ENCODE measurements at places on chromosomes 2 and 18.

GRCh38 chr2:39649511-39649910 is 16.2 kb upstream of the TMEM178A start:
- no peak for DNase-seq

DNA sequence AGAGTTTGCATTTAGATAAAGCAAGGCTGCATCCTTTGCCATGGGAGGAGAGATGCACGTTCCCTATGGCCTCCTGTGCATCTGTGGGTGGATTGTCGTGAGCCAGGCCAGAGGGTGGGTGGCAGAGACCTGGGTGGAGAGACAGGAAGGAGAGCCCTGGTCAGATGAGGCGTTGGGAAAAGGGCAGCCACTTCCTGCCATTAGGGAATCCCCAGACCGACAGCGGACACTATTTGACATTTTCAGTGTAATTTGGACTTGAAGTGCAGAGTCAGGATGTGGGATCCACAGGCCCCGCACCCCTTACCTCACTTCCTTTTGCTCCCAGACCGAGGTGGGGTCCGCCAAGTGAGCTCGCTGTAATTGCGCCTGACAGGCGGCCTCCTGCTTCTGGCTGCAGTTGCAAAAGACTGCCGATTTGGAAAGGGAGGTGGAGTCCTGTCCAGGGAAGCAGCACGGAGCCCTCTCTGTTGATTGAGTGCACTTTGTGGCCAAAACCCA is 150.0 kb downstream of the DYSF start:
- no peak for DNase-seq

DNA sequence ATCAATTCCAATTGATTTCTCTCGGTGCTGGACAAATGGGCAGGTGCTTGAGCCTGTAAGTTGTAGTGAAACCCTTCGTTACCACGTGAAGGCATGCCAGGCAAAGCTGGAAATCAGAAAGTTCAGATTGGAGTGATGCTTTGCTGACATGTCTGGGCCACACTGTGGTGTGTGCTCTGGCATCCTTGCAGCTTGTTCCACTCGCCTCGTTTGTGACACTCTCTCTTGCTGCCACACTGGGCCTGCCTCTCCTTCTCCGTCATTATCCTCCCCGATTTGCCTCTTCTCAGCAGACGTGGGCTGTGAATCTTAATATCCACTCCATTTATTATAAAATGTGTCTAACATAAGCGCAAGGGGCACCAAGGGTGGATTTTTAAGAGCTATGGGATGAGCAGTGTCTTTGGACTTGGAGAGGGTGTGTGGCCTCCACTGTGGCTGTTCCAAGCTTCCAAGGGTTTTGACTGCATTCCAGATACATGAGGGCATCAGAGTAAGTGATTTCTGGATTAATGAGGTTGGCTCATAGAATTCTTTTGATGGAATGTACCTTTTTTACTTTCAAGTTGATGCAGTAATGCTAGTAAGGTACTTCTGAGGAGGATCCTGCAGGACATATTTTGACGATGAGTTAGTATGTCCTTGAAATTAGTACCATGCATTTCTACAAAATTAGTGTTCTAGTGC is 238.8 kb downstream of the TPGS2 start:
- no peak for DNase-seq

GRCh38 chr2:59196491-59196890 is 955.4 kb upstream of the FANCL start:
- no peak for DNase-seq

DNA sequence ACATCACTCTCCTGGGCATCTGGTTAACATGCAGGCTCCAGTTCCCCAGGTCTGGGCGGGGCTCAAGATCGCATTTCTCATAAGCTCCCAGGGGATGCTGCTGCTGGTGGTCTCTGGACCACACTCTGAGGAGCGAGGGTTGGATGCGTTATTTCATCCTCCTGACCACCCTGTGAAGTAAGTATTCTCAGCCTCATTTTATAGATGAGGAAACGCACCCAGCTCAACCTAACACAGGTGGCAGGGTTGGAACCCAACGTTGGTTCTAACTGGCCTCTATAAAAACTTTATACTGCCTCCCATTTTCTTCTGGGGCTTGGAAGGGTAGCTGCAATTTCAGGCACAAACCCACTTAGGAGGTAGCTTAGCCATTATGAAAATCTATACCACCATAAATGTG is 120.5 kb downstream of the FAM210A start:
- no peak for DNase-seq

DNA sequence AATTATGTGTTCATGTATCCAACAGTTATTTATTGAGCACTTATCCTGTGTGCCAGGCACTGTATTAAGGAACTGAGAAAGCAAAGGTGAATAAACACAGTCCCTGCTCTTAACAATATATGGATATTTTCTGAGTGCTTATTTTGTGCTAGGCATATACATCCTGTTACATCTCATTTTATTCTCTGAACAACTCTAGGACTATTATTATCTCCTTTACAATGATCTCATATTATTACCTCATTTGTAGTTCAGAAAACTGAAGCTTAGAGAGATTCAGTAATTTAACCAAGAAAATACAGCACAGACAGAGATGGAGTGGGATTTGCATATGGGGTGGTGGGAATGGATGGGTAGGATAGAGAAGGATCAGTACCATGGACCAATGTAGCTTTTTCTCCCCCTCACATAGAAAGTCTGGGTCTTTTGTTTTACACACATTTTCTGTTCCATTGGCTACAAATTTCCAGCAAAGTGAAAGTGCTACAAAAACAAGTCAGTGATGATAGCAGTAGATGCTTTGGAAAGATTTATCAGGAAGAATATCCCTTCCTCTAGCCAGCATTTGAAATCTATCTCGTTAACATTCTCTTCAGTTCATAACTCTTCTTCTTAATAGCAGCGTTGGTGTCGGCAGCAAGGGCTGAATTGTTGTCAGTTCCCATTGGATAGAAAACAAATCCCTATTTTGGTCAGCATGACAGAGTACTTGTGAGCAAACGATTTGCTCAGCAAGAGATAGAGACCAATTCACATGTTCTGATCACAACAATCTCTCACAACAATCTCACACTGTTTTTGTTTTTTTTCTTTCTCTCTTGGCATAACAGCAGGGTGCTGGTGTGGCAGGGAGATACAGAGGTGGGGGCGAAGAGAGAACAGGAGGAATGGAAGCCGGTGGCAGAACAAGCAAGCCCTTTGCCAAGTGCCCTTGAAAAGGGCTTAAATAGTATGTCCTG is 102.2 kb upstream of the KCTD1 start:
- DNase-seq = no peak

- no peak for DNase-seq
Observed at GRCh38 chr2:28108143-28108542, 217.6 kb downstream of the BABAM2 start.

GRCh38 chr2:183967756-183968155 is 630.6 kb upstream of the ZNF804A start:
- DNase-seq = no peak

GRCh38 chr2:37585982-37586621 is 85.3 kb downstream of the CDC42EP3 start:
- peak; percentile 69 for DNase-seq

DNA sequence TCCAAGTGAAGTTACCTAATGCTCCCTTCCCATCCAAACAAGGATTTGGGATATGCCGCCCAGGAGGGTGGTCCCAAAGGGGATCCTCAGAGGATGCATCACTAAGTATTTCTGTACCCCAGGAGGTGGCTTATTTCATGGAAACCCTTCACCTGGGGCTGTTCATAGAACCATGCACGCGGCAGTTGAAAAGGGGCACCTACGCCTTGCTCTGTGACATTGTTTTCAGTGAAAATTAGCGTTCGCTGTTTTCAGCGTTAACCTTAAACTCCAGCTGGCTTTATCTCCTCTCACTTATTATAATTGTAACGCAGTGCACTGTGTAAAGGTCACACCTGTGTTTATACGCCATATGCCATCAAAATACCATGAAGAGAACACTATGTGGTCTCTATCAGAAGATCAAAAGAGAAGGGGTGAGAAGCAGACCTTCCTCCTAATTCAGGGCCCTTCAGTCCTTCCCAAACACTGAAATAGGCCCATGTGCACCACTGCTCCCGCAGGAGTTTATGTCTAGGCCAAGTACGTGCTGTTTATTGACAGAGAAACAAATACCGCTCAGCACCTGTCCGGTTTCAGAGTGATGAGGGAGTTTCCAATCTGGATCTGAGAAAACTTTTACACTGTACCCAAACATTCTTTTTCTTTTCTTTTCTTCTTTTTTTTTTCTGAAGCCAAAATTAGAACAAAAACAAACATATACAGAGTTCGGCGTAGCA is 162.1 kb downstream of the BCL2 start:
- no peak for DNase-seq

GRCh38 chr2:97663962-97664635 is at the start of gene ACTR1B:
TSS of gene ACTR1B (minus strand) at chr2:97664044. CDS start at chr2:97663890, 154 bp downstream.
- DNase-seq = peak; percentile 96

DNA sequence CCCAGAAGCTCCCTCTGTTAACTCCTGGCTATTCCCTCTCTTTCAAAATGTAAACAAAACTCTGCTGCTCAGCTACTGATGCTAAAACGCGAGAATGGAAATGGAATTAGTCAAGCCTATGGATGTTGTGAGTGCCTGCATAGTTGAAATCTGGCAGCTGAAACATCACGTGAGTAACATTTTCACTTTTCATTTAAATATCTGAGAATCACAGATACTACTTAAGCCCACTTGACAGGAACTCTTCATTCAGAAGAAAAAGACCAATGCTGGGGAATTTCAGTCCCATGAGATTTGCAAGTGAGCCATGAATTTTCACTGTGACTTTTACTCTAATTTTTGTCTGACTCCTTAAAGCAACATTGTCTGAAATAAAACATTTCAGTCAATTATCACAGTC is 215.3 kb upstream of the SESTD1 start:
- DNase-seq = no peak

DNA sequence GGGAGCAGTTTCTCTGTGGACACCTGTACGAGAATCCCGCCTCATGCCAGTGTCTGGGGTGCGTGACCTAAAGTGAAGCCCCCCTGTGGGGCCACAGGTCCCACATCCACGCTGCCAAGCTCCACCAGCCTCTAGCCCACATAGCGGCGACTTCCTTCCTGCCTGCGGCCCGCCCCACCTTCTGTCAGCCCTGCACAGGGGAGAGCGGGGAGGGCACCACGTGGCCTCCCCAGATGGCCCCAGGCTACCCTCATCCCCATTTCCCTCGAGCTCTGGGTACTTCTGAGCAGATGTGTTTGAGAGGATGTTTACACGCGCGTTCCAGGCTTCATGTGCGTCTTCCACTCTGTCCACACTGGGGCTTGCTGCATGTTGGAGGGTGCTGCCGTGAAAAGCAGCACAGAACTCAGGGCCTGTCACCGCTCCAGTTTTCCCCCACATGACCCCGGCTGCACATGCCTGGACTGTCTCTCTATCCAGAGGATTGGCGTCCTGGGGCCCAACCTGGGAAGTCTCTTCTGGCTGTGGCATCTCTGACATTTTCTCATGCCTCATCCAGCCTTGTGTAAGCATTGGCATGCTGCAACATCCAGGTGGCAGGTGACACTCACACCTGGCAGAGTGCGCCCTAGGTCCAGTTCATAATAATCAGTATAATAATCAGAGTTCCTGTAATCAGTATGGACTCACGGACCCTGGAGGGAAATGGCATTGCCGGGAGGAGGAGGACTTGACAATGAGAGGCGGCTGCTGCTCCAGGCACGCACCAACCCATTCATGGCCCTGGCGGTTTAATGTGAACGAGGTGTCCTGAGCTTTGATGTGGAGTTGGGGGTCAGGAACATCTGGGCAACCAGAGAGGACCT is 146.3 kb upstream of the TWIST2 start:
- DNase-seq = no peak

GRCh38 chr2:38505779-38506178 is 96.9 kb downstream of the HNRNPLL start:
- no peak for DNase-seq

DNA sequence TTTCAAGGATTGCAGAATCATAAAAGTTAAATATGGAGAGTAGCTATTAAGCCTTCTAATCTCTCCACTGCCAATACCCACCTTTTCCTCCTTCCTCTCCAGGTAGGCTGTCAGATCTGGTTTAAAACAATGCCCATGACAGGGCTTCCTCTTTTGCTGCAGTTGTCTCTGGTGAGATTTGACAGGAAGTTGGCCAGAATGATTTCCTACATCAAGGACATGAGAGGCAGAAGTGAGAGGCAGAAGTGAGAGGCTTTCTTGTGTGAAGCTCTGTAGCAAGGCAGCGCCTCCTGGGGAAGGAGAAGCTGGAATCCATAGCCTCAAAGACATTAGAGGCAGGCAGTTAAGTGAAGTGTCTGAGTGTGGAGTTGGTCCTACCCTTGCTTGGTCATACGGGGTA is 385.7 kb downstream of the HRH4 start:
- DNase-seq = no peak

- no peak for DNase-seq
Observed at GRCh38 chr2:150036622-150037021, 449.0 kb upstream of the MMADHC start.

- no peak for DNase-seq
Observed at GRCh38 chr2:1976728-1977416, 232.6 kb upstream of the PXDN start.

DNA sequence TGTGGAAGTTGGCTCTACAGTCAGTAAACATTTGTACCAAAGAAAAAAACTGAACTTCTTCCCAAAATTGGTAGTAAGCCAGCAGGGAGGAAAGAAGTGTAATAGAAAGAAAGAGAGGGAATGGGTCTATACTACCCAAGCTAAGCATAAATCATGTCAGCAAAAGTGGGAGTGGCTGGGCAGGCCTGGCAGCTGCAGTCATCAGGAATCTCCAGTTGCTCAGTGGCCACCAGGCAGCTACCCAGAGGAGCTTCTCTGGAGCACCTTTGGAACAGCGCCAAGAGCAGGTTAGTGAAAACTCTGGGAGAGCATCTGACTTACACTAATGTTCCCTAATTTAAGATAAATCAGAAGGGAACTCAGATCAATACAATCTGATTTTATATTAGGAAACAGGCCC is 14.3 kb downstream of the FRZB start:
- no peak for DNase-seq

DNA sequence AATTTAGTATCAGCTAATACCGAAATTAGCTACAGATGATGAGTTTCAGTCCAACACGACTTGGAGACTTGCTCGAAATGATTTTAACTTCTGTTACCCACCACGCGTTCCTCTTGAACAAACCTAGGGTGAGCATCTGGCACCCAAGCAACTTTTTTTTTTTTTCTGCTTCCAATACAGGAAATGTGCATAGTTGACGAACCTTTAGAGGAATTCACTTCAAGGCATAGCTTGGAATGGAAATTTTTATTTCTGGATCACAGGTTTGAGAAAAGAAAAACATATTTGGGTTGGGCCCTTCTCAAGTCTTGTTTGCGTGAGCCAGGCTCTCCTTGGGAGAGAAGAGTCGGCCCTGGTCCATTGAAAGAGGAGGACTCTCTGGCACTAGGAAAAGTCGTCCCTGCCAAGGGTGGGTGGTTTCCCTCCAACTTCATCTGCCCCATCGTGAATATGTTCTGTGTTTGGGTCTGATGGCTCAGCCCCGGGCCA is 37.4 kb upstream of the RPL31 start:
- no peak for DNase-seq

- no peak for DNase-seq
Observed at GRCh38 chr2:16739778-16740581, 74.3 kb upstream of the CYRIA start.

- no peak for DNase-seq
Observed at GRCh38 chr2:106517329-106517728, 30.2 kb downstream of the CD8B2 start.
